ENCODE measurements at places on chromosomes 4 and X. TPM values are rescaled to one million over a fixed set of nuclear protein-coding genes. Genes with fewer than 3 reads are reported as not detected.

Gene SYN1
- total RNA-seq = 1.4 TPM

Gene CLTRN
- total RNA-seq = 0.33 TPM

Gene ADAM29
- 0.14 TPM for total RNA-seq

Gene KLB
- total RNA-seq = not detected

Gene RNF212
- total RNA-seq = 2.4 TPM

Gene ERVMER34-1
- not detected for total RNA-seq

Gene FRMPD3
- total RNA-seq = not detected

Gene DKK2
- not detected for total RNA-seq

Gene PF4V1
- not detected for total RNA-seq

Gene GABRG1
- not detected for total RNA-seq

Gene GCNA
- total RNA-seq = 11.4 TPM

Gene KLHL15
- 7.3 TPM for total RNA-seq

Gene AVPR2
- total RNA-seq = not detected

Gene RHOH
- total RNA-seq = 200 TPM

Gene ZC4H2
- total RNA-seq = 8.2 TPM

Gene HSFX4
- not detected for total RNA-seq

Gene FAM9B
- not detected for total RNA-seq

Gene IL1RAPL1
- not detected for total RNA-seq

Gene PLAC8
- total RNA-seq = 148 TPM

Gene SLC49A3
- 1.7 TPM for total RNA-seq

Gene WNK3
- total RNA-seq = 0.64 TPM

Gene RRH
- not detected for total RNA-seq

Gene TDO2
- total RNA-seq = not detected

Gene MAGEB2
- not detected for total RNA-seq

Gene GATA1
- total RNA-seq = not detected

Gene MAP7D2
- total RNA-seq = 0.17 TPM

Gene SLIT2
- not detected for total RNA-seq

Gene POLN
- 3.8 TPM for total RNA-seq

Gene COX7B2
- not detected for total RNA-seq

Gene ZNF280C
- 4.9 TPM for total RNA-seq

Gene RPL10
- 5,157 TPM for total RNA-seq

Gene SLC10A4
- total RNA-seq = 0.17 TPM

Gene MAPK10
- total RNA-seq = not detected

Gene TEX13B
- total RNA-seq = not detected

Gene FHL1
- 32.3 TPM for total RNA-seq

Gene TRIM60
- not detected for total RNA-seq

Gene FAT4
- not detected for total RNA-seq

Gene LRIT3
- 0.26 TPM for total RNA-seq

Gene TNMD
- total RNA-seq = not detected

Gene SLC6A8
- 0.84 TPM for total RNA-seq

Gene SPANXN4
- total RNA-seq = not detected

Gene AFM
- total RNA-seq = not detected

Gene OCRL
- 2.0 TPM for total RNA-seq

Gene GNRHR
- total RNA-seq = not detected
